ENCODE measurements at places on chromosomes 5 and 9.

- DNase-seq: no peak
Observed at GRCh38 chr5:1553539-1554409, 30.0 kb upstream of the LPCAT1 start.

DNA sequence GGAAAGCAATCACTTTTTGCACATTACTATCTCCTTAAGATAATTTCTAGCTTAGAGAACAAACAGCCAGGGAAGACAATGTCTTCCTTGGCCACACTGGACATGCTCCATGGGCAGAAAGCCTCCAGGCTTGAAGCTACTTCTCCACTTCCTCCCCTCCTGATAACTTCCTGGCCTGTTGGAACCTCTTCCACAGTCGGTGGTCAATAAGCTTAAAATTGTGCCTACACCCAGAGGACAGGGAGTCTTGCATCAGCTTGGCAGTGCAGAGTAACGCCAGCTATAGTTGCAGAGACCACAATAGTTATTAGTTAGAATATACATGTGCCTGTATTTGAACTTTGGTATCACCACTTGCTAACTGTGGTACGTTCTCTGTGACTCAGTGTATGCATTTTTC, 58.1 kb upstream of the ABCA1 start:
- DNase-seq: no peak

- DNase-seq: no peak
Observed at GRCh38 chr5:53257806-53258373, 148.3 kb upstream of the MOCS2 start.

- no peak for DNase-seq
Observed at GRCh38 chr5:107322936-107323335, 347.8 kb downstream of the EFNA5 start.

DNA sequence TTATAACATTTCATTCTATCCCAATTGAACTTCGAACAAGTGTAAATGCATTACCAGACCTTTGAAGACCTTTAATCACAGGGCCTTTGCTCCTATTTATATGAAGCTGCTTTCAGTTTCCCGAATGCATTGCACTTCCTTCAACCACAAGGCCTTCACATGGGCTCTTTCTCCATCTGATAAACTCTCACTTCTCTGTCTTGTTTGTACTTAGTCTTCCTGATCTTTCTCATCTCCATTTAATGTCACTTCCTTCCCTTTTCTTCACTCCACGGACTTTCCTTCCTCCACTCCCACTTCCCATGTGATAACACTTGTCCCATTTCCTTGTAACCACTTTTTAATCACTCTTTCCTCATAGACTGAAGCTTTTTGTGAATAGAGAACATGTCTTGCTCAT, 74.3 kb upstream of the TNC start:
- no peak for DNase-seq

- no peak for DNase-seq
Observed at GRCh38 chr5:179192891-179193470, 132.8 kb downstream of the ZNF354C start.

GRCh38 chr9:4086119-4087090, 213.5 kb downstream of the GLIS3 start:
- DNase-seq: no peak

- no peak for DNase-seq
Observed at GRCh38 chr5:75331095-75332090, 5.6 kb upstream of the HMGCR start.

Measured in COR-L47 (cell line).